ENCODE measurements at places on chromosomes 3 and 15.

GRCh38 chr15:25673351-25673750 lies 189.8 kb downstream of the ATP10A start:
- DNase-seq, result no peak

DNA sequence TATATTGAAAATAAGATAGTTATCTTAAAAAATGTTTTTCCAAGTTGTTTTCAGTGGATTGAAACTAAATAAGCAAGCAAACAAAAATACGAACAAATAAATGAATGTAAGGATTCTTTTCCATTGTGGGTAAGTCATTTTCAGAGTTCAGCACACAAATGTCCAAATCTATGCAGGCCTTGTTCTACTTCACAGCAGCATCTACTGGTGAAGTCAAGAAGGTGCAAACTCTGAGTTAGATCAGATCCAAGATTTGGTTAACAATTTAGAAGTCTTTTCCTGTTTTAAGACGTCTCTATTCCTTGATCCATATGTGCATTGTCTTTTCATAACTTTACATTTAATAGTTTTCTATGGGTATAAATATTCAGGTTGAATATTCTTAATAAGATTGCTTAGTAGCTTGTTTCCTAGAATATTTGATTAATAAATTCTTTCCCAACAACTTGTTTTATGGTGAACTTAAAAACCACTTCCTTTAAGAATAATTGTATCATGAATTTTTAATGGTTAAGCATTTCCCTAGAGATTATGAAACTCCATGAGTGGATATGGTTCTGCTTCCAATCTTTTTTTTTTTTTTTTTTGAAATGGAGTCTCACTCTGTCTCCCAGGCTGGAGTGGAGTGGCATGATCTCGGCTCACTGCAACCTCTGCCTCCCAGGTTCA lies 10.5 kb downstream of the PTX3 start:
- DNase-seq, result no peak

- DNase-seq, result no peak
These were observed 34.9 kb downstream of the PPP1R2 start for GRCh38 chr3:195508185-195508584.

- DNase-seq, result no peak
These were observed 163.4 kb upstream of the ZNF385D start for GRCh38 chr3:21914451-21914850.

GRCh38 chr15:63837032-63837431 lies 3.3 kb upstream of the HERC1 start:
- no peak for DNase-seq

- no peak for DNase-seq
These were observed at the start of gene BFSP2 for GRCh38 chr3:133400006-133400515. Gene BFSP2, plus strand, starts transcription at chr3:133400056. Its CDS starts 28 bp downstream, at chr3:133400084.

DNA sequence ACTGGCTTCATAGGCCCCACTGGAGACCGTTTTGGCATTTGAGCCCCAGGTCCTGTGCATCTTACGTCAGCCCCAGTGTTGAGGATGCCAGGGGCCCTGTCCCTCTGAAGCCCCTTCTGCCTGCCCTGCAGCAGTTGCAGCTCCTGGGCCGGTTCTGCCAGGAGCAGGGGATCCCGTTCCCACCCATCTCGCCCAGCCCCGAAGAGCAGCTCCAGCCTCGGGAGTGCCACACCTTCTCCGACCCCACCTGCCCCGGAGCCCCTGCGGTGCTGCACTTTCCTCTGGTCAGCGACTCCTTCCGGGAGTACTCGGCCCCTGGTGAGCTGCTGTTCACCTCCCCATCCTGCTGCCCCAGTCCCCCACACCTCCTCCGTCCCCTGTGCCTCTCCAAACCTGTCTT lies 8.6 kb downstream of the PLA2G4B start:
- no peak for DNase-seq

GRCh38 chr15:68930268-68931022 lies at the start of gene SPESP1:
Gene SPESP1, plus strand, starts transcription at chr15:68930525. Its CDS starts 129 bp downstream, at chr15:68930654.
- peak; percentile 69 for DNase-seq

DNA sequence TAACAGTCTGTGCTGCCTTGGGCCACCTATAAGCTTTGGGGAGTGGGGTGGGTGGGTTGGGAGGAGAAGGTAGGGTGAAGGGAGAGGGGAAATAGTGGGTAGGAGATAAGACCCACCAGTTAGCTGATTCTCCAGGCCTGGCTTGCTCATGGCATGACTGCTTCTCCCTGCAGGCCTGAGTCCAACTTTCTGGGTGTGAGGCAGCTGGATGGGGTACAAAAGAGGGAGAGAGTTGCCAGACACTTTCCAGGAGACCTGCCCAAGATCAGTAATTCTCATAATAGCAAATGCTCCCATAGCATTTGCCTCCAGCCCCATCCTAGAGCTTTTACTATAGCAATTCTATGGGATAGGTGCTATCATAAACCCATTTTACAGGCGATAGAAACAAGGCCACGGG lies 7.7 kb downstream of the CGNL1 start:
- DNase-seq, result no peak

DNA sequence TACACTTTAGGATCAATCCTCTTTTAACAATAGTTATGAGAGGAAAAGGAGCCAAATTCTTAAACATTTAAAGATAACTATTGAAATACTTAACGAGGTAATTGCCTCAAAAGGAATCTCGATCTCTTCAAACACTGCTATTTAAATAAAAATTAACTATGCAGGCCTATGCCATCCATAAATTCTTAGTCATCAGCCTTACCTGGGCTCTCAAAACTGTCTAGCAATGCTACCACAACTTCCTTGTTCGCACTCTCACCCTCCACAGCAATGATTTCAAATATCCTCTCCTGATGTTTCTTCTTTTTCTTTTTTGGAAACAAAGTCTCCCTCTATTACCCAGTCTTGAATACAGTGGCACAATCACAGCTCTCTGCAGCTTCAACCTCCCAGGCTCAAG lies 12.3 kb downstream of the ETFA start:
- DNase-seq, result no peak

- DNase-seq, result no peak
These were observed 205.2 kb upstream of the SATB1 start for GRCh38 chr3:18630295-18630694.

DNA sequence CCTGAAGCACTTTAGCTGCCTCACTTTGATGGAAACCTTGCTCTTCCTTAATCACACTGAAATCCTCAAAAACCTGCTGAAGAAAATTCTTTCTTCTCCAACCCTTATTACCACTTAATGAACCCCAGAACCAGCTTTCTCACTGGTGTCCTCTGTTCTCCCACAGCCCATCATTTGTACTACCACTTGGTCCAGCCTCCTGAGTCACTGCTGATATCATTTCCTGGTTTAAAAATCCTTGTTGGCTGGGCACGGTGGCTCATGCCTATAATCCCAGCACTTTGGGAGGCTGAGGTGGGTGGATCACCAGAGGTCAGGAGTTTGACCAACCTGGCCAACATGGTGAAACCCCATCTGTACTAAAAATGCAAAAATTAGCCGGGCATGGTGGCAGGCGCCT lies 418.6 kb upstream of the KCNMB2 start:
- no peak for DNase-seq

All from activated CD8-positive, alpha-beta memory T cell treated with anti-CD3 and anti-CD28 coated beads, Interleukin-2, amount 50 U/mL, for 48 hours (primary cell).